Left ventricle myocardium superior (tissue), 1 donor: ENCODE measurements at places on chromosomes 6 and 20. TPM values are rescaled to one million over a fixed set of nuclear protein-coding genes. Genes with fewer than 3 reads are reported as not detected.

- no peak for DNase-seq
These were observed 57.2 kb downstream of the MTFR2 start for GRCh38 chr6:136192902-136193301.

The GABRR2 gene
- 0.52 TPM for total RNA-seq

GRCh38 chr20:7859356-7859802 lies 80.9 kb downstream of the HAO1 start:
- no peak for DNase-seq

The OPN5 gene
- total RNA-seq = 0.17 TPM
